ENCODE measurements at places on chromosomes 16 and 17.

- no peak for DNase-seq
Measured at GRCh38 chr16:56679818-56680217, 2.5 kb upstream of the MT1X start.

- DNase-seq = no peak
Measured at GRCh38 chr17:44780161-44780560, 21.4 kb downstream of the ADAM11 start.

GRCh38 chr17:83179374-83179773 is 100.0 kb downstream of the METRNL start:
- no peak for DNase-seq

DNA sequence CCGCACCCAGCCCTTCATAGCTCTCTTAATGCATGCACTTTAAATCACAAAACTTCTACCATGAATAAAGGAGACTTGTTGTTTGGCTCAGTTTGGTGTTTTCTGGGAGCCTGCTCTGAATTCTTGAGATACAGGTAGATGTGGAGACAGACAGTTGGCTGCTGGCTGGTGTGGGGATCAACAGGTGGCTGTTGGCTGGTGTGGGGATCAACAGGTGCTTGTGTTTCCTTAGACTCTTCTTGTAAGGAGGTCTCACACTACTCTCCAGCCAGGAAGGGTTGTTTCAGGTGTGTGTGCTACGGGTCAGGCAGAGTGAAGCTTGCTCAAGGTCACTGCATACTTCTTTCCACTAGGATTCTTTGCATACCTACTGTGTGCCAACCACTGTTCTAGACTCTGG is 265.9 kb downstream of the HS3ST4 start:
- DNase-seq = no peak

DNA sequence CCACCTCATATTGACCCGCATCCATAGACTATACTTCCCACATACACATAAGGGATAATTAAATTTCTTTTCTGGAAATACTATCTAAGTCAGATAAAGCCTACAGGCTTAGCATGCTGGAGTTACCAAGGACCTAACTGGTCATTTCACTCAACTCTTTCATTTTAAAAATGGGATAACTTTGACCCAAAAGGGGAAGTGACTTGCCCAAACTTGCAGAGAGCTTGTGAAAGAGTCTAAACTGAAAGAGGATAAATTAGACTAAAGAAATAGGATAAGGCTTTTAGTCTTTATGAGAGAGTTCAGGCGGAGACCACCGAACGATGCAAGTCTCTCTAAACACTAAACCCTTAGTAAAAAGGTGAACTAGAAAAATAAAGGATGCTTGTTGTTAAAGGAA is 3.9 kb upstream of the KRT33A start:
- DNase-seq = no peak

GRCh38 chr17:49472527-49472926 is 22.6 kb upstream of the NGFR start:
- DNase-seq = no peak

- DNase-seq = no peak
Measured at GRCh38 chr16:75460446-75460845, 4.0 kb downstream of the TMEM170A start.

DNA sequence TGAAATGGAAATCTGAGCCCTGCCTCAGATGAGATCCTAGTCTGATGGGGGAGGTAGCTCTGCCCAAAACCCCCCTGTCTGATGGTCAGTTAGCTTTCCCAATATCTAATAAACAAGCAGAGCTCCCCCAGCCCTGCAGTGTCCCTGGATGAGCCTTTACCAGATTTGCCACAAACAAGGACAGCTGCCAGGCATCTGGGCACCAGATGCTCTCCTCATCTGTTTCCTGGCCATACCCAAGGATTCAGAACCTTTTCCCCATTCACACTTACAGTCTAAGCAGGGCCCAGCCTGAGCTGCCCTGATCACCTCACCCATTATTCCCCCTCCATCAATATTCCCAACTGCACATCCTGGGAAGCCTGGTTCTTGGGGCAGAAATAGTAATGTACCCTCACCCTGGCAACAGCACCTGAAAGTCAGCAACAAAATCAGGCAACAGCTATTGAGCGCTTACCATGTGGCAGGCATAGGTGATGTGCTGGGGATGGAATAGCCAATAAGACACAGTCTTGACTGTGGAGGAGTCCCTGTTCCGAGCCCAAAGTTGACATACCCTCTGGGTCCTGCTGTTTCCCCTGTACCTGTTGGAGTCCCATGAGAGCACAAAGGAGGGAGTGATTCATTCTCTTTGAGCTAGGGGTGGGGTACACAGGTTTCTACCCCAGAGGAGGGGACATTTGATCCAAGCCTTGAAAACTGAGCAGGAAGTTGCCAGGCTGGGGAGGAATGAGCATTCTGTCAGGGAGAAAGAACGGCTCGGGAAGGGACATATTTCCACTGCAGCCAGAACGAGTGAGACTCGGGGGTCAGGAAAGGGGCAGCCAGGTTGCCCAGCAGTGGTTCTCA is 147.4 kb downstream of the TMEM132E start:
- no peak for DNase-seq

DNA sequence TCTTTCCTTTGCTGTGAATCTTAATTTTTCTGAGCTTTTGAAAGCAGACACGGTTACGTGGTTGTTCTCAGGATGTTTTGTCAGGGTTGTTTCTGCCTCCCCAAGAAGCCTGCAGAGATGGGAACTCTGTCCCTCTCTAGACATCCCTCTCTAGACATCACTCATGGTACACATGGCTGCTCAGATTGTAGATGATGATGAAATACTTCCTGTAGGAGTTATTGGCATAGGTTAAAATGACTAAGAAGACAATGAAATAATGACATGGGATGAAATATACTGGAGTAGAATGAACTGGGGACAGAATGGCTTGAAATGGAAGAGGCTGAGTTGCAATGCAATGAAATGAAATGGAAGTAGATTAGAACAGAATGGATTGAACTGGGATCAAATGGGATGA is 253.4 kb downstream of the SHISA9 start:
- DNase-seq = no peak

DNA sequence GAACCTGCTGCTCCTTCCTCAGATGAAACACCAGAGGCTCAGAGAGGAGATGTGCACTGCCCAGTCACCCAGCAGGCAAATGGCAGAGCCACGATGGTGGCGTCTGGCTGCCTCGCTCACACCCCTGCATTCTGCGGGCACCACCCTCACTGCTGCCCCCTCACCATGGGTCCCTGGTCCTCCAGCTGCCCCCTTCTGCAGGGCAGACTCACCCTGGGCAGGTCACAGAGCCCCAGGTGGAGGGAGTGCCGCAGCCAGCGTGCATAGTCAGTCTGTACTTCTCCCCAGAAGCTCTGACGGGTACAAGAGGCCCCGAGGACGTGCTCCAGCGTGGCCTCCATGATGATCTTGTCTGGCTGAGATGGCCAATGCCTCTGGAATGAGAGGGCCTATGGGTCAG is 52.9 kb downstream of the RMI2 start:
- DNase-seq = no peak

DNA sequence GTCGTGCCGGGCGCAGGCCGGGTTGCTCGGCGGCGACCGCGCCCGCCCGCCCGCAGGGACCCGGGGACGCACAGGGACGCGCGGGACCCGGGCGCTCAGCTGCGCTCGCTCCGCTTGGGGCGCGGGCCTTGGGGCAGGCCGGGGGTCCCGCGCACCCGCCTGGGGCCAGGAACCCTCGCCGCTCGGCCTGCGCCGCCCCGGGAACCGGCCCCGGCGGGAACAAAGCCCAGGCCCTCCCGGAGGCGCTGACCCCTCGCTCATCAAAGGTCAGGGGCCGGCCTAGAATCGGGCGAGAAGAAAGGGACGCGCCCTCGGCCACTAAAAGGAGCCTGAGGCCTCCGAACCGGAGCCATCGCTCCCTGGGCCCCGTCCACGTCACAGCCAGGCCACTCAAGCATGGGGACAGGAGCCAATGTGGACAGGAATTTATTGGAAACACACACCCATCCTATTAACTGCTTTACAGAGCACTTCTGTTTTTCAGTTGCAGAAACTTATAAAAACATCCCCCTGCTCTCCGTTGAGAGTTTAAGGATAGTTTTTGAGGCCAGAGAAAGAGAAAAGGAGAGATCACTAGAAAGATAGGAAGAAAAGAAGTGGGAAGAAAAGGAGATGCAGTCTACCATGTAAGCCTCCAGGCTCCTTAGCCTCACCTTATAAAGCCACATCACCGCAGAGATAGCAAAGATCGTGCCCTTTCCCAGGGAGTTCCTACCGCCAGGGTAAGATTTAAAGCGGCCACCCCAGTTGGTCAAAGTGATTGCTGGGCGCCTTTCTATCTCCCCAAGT is 558 bp upstream of the ZFHX3 start:
- no peak for DNase-seq

- no peak for DNase-seq
Measured at GRCh38 chr17:27158382-27158781, 135.5 kb upstream of the WSB1 start.

DNA sequence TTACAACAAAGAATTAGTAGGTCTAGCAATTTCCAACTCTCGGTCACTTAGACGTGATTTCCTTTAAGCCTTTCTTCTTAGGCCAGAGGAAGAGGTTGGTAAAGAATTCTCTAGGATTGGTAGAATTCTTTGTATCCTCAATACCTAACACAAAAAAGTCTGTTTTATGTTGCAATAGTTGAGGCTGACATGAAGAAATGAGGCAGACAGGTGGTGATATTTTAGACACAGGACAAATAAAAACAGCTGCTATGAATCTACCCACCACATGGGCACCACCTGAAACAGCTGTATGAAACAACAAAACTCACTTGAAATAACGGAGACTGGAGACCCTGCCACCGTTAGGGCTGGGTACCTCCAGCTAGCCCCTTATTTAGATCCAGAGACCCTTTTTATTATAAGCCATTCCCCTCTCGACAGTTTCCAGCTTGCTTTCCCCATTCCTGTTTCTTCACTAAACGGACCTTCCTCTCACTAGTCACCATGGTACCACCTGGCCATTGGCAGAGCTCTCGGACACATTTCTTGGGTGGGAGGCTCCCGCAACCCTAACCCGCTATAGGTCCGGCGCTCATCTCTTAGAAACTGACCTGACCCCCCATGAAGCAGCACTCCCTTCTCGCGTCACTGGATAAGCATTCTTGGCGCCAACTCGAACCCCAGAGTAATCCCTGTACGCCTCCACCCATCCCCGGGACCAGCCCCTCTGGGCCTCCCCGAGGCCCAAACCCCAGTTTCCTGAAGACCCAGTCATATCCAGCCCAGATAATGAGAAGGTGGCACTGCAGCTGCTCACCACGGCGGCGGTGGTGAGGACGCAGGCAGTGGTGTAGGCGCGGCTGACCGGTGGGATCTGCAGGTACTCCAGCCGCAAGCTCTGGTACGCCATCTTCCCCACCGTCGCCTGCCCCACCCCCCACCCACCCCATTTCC is at the start of gene DERL2:
Gene DERL2, minus strand, starts transcription at position 909 of the 936 bp plus-strand sequence. Its CDS starts 17 bp downstream, at position 892.
- no peak for DNase-seq

GRCh38 chr17:30232824-30233427 is 2.6 kb downstream of the SLC6A4 start:
- no peak for DNase-seq

- no peak for DNase-seq
Measured at GRCh38 chr17:14792746-14793145, 472.4 kb downstream of the PMP22 start.

DNA sequence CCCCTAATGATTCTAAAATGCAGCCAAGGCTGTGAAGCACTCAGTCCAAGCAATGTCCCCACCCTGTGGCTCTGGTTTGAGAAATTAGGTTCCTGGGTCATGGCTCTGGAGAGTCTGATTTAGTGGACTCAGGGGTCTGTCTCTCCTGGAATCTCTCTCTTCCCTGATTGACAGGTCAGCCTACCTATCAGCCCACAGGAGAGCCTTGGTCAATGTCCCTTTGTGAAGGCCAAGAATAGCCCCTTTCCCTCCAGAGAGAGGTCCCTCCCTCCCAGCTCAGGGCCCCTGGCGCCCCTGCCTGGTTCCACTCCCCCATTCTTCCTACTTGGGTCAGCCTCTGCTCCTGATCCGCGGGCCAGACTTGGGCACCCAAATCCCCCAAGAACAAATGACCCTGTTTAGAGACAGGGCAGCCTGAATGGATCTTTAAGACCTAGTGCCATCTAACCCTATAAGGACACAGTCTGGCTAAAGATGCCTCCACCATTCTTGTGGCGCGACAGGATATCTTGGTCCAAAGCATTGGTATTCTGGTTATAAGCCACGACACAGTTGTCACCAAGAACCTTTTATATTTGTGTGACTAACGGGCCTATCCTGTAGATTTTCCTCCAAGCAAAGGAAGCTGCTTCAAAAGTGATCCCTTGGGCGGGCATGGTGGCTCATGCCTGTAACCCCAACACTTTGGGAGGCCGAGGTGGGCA is 38.3 kb upstream of the PRSS54 start:
- DNase-seq = no peak

- DNase-seq = no peak
Measured at GRCh38 chr16:17345043-17345442, 125.7 kb downstream of the XYLT1 start.

- no peak for DNase-seq
Measured at GRCh38 chr17:39920218-39921210, 2.1 kb upstream of the GSDMB start.

DNA sequence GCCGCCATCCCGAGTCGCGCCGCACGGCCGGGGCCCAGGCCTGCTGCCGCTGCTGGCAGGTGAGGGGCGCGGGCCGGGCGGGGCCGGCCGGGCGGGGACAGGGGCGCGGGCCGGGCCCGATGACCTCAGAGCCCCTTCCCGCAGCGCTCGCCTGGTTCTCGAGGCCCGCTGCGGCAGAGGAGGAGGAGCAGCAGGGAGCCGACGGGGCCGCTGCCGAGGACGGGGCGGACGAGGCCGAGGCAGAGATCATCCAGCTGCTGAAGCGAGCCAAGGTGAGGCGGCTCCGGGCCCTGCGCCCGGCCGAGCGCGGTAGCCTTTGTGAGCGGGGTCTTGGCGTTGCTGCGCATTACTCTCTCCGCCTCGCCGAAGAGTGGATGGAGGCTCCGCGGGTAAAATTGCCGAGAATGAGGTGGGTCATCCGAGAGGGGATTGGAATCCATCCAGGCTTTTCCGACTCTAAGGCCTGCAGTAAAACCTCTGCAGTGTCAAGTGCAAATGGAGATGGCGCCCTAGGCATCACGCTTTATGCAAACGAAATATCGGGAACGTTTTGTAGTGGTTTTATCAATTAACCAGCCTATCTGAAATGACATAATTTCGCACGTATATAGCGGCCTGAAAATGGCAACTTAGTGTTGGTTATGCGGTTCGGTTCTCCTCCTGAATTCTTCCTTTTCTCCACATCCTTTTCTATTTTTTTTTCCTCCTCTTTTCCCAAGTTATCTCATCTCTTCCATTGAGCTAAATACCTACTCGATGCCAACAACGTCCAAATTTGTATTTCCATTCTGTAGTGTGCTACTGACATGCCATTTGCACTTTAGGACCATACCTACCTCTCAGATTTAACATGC is 577 bp downstream of the TTC19 start:
- DNase-seq = no peak

- no peak for DNase-seq
Measured at GRCh38 chr16:19225651-19226050, 57.6 kb downstream of the SYT17 start.

- no peak for DNase-seq
Measured at GRCh38 chr16:25109643-25110042, 1.9 kb upstream of the LCMT1 start.
